ENCODE measurements at places on chromosomes 12 and 14. TPM values are rescaled to one million over a fixed set of nuclear protein-coding genes. Genes with fewer than 3 reads are reported as not detected.

KRT72 gene
- total RNA-seq: not detected

CELA1 gene
- not detected for total RNA-seq

TRPV4 gene
- total RNA-seq: 0.20 TPM

PTPRR gene
- total RNA-seq: 0.44 TPM

GPN3 gene
- 17.5 TPM for total RNA-seq

DDN gene
- total RNA-seq: 0.13 TPM

SELPLG gene
- 2.5 TPM for total RNA-seq

SCARB1 gene
- 66.8 TPM for total RNA-seq

WIF1 gene
- total RNA-seq: 0.23 TPM

PRKD1 gene
- total RNA-seq: 8.3 TPM

SERPINA10 gene
- not detected for total RNA-seq

POMT2 gene
- 43.4 TPM for total RNA-seq

ANKRD33 gene
- total RNA-seq: not detected

CKAP4 gene
- 206 TPM for total RNA-seq

ESR2 gene
- not detected for total RNA-seq

SLC38A4 gene
- total RNA-seq: 3.0 TPM

TMEM117 gene
- total RNA-seq: 12.0 TPM

SSPN gene
- 0.13 TPM for total RNA-seq

FAM234B gene
- total RNA-seq: 2.4 TPM

NGB gene
- total RNA-seq: not detected

FLRT2 gene
- 0.22 TPM for total RNA-seq

GLIPR1L1 gene
- not detected for total RNA-seq

ZNF664 gene
- total RNA-seq: 37.9 TPM

MOAP1 gene
- 13.3 TPM for total RNA-seq
